CD4-positive, alpha-beta memory T cell (primary cell): ENCODE measurements at places on chromosomes 11 and 22. TPM values are rescaled to one million over a fixed set of nuclear protein-coding genes. Genes with fewer than 3 reads are reported as not detected.

- H3K4me3 ChIP-seq: peak within 1 kb of the TSS; percentile 3
- peak; percentile 41 for DNase-seq
- peaks cover 57% of the 10 kb centered on the region for H3K4me1 ChIP-seq
- H3K27me3 ChIP-seq: peaks cover 77% of the 10 kb centered on the region
- H3K36me3 ChIP-seq: no peaks in the 10 kb centered on the region
These were observed at the start of gene PAX6 for GRCh38 chr11:31810779-31811647. Gene PAX6, minus strand, starts transcription at chr11:31811322. Its CDS starts 4,911 bp downstream, at chr11:31806411.

DNA sequence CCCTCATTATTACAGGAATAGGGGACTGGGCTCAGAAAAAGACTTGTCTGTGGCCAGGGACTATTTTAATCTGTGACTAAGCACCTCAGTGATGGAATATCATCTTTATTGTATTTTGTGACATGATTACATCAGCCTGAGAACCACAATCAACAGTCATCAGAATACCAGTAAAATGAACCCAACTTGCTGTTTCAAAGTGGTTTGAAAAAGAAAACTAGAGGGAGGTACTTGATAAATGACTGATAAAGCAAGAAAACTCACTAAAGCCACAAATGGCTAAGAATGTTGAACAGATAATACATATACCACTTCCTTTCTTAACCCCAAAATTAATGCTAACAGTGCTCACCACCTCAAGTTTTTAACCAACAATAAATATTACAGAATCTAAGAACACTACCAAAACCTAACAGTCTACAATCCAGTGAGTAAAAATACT, 155.7 kb downstream of the ATG16L2 start:
- H3K4me1 ChIP-seq: peaks cover 28% of the 10 kb centered on the region
- H3K27ac ChIP-seq: no peak overlapping the region
- H3K27me3 ChIP-seq: no peaks in the 10 kb centered on the region
- no peak overlapping the region for H3K4me3 ChIP-seq

- no peak overlapping the region for H3K4me3 ChIP-seq
- no peak for DNase-seq
- no peak overlapping the region for H3K27ac ChIP-seq
- no peaks in the 10 kb centered on the region for H3K4me1 ChIP-seq
- H3K27me3 ChIP-seq: no peaks in the 10 kb centered on the region
- no peaks in the 10 kb centered on the region for H3K36me3 ChIP-seq
These were observed 151.6 kb upstream of the BLID start for GRCh38 chr11:122267602-122268001.

DNA sequence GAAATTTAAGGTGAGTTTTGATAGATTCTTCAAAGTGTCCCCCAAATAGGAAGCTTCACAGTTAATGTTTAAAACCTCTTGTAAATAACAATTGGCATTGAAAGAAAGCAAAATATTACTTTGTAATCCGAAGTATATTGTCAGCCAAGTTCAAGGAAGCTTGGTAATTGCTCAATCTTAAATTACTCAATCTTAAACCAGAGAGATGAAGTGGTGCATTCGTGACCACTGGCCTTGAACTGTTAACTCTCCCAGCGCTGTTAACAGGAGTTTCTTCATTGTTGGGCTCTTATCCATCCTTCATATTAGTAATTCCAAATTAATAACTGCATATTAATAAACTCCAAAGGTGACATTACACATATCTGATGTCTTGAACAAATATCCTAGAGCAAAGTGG, 20.6 kb upstream of the FDX1 start:
- H3K27ac ChIP-seq: no peak overlapping the region
- no peak for DNase-seq
- no peaks in the 10 kb centered on the region for H3K4me1 ChIP-seq
- H3K4me3 ChIP-seq: no peak overlapping the region

- no peaks in the 10 kb centered on the region for H3K4me1 ChIP-seq
- no peak overlapping the region for H3K4me3 ChIP-seq
- DNase-seq: no peak
- no peak overlapping the region for H3K27ac ChIP-seq
- no peaks in the 10 kb centered on the region for H3K27me3 ChIP-seq
These were observed 14.2 kb downstream of the C11orf71 start for GRCh38 chr11:114386131-114386530.

- H3K36me3 ChIP-seq: no peaks in the 10 kb centered on the region
- H3K4me3 ChIP-seq: no peak overlapping the region
- H3K4me1 ChIP-seq: no peaks in the 10 kb centered on the region
- no peak overlapping the region for H3K27ac ChIP-seq
These were observed 530.2 kb downstream of the DLG2 start for GRCh38 chr11:85096939-85097338.

DNA sequence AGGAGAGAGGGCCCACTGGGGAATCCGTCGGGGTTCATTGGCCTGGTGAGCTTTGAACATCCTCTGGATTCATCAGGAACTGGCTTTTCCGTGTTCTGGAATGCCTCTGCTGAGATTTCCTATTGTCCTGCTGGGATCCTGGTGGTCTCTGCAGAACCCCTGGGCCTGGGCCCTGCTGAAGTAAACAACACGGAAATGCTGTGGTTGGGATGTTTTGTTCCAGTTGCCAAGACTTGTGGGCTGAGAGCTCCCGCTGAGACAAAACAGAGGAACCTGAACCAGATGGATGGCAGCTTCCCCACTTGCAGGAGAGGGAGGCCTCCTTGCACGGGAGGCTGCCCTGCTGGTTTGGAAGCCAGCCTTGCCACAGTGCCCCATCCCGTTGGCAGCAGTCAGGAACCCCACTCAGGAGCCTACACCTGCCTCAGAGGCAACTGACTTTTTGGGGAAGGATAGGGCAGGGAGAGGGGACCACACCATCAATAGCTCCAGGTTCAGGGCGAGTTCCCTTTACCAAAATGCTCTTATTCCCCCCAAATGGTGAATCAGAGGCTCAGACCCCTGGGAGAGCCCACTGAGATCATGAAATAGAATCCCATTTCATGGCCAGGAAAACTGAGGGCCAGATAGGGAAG, 60.7 kb downstream of the LRRC32 start:
- no peaks in the 10 kb centered on the region for H3K4me1 ChIP-seq
- H3K27ac ChIP-seq: no peak overlapping the region
- no peaks in the 10 kb centered on the region for H3K27me3 ChIP-seq
- no peak for DNase-seq
- no peak overlapping the region for H3K4me3 ChIP-seq
- no peaks in the 10 kb centered on the region for H3K36me3 ChIP-seq

DNA sequence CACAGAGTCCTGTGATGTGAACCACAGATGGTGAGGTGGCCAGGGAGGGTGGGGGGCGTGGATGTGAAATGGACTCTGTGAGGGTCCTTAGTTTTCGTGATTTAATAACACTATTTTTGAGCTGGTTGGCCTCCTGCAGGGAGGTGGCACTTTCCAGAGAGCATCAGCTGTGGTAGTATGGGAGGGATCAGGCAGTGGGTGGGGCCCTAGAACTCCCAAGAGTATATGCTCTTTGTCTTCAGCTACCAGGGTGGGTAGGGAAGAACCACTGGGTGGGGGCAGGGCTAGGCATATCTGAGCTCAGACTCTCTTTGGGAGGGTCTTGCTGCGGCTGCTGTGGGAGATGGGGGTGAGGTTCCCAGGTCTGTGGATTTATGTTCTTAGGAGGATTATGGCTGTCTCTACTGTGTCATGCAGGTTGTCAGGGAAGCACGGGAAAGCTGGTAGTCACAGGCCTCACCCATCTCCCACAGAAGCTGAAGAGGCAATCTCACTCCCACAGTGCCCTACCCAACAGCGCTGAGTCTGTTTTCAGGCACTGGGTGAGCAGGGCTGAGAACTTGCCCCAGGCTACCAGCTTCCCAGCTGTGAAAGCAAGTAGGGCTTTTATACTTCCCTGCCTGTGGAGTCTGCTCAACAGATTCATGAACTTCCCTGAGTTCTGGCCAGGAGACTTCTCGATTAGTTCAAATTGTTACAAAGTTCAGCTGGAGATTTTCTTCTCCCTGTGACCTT, 47.9 kb upstream of the SNX19 start:
- DNase-seq: no peak
- no peaks in the 10 kb centered on the region for H3K36me3 ChIP-seq
- H3K4me1 ChIP-seq: no peaks in the 10 kb centered on the region
- no peak overlapping the region for H3K4me3 ChIP-seq
- no peaks in the 10 kb centered on the region for H3K27me3 ChIP-seq

DNA sequence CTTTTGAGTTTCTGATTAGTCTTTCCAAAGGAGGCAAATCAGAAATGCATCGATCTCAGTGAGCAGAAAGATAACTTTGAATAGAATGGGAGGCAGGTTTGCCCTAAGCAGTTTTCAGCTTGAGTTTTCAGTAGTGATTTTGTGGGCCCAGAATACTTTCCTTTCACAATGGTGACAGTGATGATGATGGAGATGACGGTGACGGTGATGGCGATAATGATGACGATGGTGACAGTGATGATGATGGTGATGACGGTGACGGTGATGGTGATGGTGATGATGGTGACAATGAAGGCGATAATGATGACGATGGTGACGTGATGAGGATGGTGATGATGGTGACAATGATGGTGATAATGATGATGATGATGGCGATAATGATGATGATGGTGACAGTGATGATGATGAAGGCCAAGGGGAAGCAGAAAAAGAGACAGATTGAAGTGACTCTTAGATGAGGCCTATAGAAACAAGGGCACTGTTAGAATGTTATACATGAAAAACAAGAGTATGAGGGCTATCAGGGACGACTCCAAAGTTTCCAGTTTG, 153.4 kb upstream of the B3GAT1 start:
- no peaks in the 10 kb centered on the region for H3K4me1 ChIP-seq
- H3K27me3 ChIP-seq: no peaks in the 10 kb centered on the region
- DNase-seq: no peak
- no peak overlapping the region for H3K27ac ChIP-seq
- H3K36me3 ChIP-seq: no peaks in the 10 kb centered on the region

DNA sequence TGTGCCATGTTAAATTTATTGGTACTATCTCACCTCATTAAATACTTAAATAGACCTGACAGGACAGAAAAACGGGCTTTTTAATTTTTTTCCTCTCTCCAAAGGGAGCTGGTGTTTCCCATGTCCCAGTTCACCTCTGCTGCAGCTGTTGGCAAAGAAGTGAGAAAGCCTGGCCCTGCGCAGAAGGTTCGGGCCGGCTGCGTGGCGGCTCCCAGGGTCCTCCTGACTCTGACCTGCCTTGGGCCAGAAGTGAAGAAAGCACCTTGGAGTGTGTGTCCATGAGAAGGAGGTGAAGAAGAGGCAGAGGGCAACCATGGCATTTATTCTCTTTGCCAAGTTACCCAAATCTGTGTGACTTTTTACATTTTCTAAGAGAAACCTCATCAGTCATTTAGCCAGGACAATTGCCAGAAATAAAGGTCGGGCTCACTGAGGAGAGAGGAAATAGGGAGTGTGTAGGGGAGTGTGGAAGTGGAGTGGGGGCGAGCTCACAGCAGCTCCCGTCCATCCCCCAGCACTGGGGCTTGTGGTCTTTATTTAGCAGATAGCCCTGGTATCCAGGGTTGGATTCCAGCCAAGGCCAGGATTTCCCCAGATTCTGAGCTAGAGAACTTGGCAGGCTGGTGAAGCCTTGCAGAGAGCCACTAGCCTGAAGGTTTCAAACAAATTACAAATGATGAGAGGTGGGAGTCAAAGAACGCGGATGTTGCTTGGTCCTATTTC, 102.4 kb upstream of the CADM1 start:
- H3K4me3 ChIP-seq: no peak overlapping the region
- no peak for DNase-seq
- H3K27ac ChIP-seq: no peak overlapping the region
- H3K27me3 ChIP-seq: no peaks in the 10 kb centered on the region

DNA sequence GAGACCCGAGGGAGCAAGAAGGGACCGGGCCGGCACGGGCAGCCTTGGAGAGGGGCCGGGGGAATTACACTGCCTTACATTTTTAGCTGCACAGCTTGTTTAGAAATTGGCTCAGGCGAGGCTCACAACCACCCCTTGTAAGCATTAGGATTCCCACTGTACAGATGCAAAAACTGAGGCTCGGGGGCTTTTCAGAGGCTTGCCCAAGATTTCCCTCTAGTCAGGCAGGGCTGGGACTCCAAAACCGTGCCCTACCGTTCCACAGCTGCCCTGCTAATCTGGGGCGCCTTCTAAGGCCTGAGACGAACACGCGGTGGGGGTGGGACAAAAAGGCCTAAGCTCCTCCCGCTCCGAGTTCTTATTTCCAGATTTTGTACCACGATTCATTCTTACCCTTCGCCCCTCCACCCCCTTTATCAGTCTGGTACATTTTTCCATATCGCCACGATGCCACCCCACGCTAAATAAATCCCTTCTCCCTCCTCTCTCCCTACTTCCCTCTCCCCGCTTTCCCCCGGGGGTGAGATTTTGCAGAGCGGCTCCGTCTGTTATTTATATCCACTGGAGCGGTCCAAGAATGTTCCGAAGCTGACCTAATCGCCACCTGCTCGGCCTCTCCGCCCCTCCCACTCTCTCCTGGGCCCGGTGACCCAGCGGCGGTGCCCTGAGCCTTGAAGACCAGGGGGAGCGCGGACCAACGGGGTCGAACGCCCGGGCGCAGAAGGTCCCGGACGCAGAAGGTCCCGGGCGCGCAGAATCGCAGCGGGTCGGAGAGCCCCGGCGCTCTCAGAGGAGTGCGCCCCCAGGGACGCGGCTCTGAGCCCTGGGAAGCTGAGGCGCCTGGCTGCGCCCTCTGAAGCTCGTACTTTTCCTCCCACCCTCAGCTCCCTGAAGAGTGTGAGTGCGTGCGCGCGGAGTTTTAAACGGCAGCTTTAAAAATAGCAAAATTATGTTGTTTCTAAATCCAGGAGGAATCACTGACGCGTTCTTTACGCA, 764 bp upstream of the PACSIN3 start:
- H3K27me3 ChIP-seq: peaks cover 11% of the 10 kb centered on the region
- no peaks in the 10 kb centered on the region for H3K36me3 ChIP-seq
- H3K4me3 ChIP-seq: peak overlapping the region; percentile 49
- peaks cover 21% of the 10 kb centered on the region for H3K4me1 ChIP-seq
- DNase-seq: peak; percentile 46

GRCh38 chr11:46038529-46038928, 82.7 kb downstream of the PHF21A start:
- peaks cover 15% of the 10 kb centered on the region for H3K4me1 ChIP-seq
- no peaks in the 10 kb centered on the region for H3K27me3 ChIP-seq
- no peak for DNase-seq
- no peak overlapping the region for H3K27ac ChIP-seq

DNA sequence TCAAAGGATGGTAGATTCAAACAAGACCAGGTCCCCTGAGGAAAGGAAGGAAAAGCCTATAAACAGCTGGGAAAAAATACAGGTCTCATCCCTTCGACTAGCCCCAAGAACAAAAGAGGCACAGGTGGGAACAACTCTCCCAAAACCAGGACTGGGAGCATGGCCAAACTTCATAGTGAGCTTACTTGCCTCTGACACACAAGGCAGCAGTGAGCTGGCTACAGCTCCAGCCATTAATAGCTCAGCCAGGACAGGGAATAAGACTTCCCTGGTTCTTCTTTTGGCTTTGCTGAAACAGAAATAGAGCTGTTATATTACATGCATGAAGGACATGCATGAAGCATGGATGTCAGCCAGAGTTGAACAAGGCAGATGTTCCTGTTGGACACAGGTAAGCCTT, at the start of gene OR10A2:
Gene OR10A2, plus strand, starts transcription at position 97 of the 400 bp plus-strand sequence. CDS start 6,698 bp downstream, outside the sequence.
- H3K36me3 ChIP-seq: no peaks in the 10 kb centered on the region
- H3K27me3 ChIP-seq: no peaks in the 10 kb centered on the region
- no peak within 1 kb of the TSS for H3K27ac ChIP-seq
- no peak for DNase-seq
- H3K4me3 ChIP-seq: no peak within 1 kb of the TSS

Gene TRIM21
- 30.9 TPM for total RNA-seq

Gene LIF
- total RNA-seq: 0.26 TPM

Gene ZNF214
- not detected for total RNA-seq

Gene GDPD4
- total RNA-seq: not detected

Gene SWAP70
- 4.7 TPM for total RNA-seq

Gene SLC25A45
- total RNA-seq: 24.2 TPM

Gene KRTAP5-2
- total RNA-seq: not detected

Gene GGT1
- 28.3 TPM for total RNA-seq

Gene CKAP5
- 51.4 TPM for total RNA-seq

Gene RASD2
- not detected for total RNA-seq

Gene APOA5
- total RNA-seq: not detected

Gene OR56A1
- not detected for total RNA-seq

Gene B4GALNT4
- total RNA-seq: 2.4 TPM

Gene POU2F3
- total RNA-seq: not detected
